Cardiac muscle cell (in vitro differentiated cells and primary cell): ENCODE measurements at places on chromosomes 7 and 10.

DNA sequence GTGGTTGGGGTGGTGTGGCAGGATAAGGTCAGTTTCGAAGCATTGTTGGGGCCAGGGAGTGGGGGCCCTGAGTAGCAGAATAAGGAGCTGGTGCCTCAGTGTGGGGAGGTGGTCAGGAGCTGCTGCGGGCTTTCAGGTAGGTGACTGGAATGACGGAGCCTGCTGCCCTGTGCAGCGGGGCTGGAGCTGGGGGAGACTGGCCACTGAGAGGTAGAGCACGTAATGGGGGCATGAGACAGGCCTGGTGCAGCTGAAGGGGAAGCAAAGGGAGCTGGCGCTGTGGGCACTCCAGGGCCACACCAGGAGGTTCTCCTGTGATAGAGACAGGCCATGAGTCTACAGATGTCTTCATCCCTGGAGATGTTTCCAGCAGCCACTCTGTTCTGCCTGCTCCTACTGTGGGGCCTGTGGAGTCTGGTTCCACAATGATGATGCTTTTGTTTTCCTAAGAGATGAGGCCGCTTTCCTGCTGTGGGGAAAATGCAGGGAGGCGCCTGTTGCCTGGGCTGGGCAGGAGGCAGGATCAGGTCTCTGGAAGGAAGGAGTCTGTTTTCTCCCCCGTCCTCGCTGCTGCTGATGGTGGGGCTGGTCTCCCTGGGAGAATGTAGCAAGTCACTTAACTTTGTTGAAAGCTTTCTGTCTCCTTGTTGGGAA, 31.1 kb downstream of the NUB1 start:
- DNase-seq: no peak
- H3K4me1 ChIP-seq: no peaks in the 10 kb centered on the region
- no peaks in the 10 kb centered on the region for H3K27me3 ChIP-seq
- no peak overlapping the region for H3K4me3 ChIP-seq
- peaks cover 17% of the 10 kb centered on the region for H3K36me3 ChIP-seq

- H3K4me1 ChIP-seq: peaks cover 59% of the 10 kb centered on the region
- H3K4me3 ChIP-seq: no peak overlapping the region
- DNase-seq: no peak
- no peaks in the 10 kb centered on the region for H3K27me3 ChIP-seq
- no peaks in the 10 kb centered on the region for H3K36me3 ChIP-seq
Measured at GRCh38 chr7:127895360-127895759, 135.9 kb downstream of the LRRC4 start.

DNA sequence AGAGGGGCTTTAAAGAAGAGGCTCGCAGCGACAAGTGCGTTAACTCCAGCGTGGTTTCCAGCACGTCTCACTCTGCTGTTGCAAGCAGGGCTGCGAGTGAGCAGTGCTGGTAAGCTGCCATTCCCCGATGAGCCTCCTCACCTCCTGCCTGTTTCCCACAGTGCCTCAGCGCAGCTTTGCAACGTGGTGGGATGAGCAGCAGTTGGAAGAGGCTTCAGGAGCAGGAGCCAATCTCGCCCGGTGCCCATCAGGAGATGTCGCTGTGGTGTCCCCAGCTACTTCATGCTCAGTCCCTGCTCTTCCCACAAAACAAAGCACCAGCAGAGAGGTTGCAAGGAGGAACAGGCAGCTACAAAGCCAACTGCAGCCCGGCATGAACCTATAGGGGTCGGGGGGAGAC, 2.4 kb upstream of the ADARB2 start:
- no peak for DNase-seq
- H3K36me3 ChIP-seq: no peaks in the 10 kb centered on the region
- no peaks in the 10 kb centered on the region for H3K4me1 ChIP-seq
- H3K27ac ChIP-seq: no peak overlapping the region

DNA sequence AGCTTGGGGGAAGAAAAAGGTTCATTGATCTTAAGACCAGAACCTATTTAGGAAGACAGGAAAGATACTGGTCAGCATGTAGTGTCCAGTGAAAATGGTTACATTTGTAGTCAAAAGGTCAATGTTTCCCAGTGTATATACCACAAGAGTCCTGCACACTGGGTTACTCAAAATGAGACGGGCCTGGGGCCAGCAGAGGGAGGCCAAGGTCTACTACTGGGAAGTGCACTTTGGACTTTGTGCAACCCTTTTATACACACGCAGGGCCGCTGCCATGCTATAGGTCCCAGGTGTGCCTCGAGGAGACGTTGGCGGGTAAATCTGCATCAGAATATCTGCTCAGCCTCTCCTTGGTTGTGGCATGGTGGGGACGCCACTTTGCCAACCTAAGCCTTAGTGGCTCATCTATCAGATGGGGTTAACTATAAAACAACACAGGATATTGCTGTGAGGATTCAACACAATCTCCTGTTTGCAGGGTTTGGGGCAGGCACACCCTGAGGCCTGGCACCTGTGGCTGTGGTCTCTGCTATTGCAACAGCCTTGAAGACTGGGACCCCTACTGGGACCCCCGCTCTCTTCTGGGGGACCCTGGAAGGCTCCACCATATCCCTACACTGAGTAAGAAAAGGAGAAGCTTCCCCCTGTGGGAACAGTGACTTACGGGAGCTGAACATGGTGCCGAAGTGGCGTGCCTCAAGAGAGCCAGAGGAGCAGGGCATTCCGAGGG, 19.7 kb downstream of the CLRN3 start:
- H3K4me1 ChIP-seq: no peaks in the 10 kb centered on the region
- H3K27ac ChIP-seq: no peak overlapping the region
- H3K4me3 ChIP-seq: no peak overlapping the region
- peak; percentile 34 for DNase-seq
- peaks cover 3% of the 10 kb centered on the region for H3K27me3 ChIP-seq
- no peaks in the 10 kb centered on the region for H3K36me3 ChIP-seq

DNA sequence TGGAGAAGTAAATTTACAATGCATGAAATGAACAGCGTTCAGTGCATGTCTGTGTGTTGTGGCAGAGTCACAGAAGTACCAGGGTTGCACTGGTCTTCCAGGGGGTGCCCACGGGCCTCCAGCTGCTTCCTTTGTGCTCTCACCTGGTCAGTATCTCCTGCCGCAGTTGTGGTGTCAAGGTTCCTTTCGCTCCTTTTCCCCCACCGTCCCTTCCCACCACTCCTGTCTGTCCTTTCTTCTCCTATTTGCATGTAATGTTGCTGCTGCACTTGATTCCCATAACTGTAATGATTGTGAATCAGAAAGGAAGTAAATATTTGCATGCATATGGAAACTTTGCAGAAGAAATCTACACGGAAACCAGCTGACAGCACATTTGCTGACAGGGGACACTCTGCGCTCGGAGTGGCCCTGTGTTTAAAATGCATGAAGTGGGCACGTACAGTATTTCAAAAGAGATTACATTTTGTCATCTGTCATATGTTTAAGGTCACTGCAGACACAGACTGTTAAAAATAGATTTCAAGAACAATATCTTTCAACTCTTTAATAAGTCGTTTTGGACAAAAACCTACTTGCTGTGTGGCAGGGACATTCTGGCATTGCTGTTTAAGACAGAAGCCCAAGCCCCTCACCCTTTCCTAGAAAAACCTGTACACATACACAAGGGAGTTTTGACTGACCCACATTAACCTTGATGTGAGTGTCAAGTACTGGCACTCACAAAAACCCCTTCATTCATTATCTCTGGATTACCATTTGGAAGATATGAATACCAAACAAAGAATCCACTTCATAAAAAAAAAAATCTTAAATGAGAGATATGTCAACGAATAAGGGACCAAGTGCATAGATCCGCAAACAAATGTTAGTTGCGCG, 336.7 kb upstream of the KLF6 start:
- H3K4me1 ChIP-seq: peaks cover 15% of the 10 kb centered on the region
- no peaks in the 10 kb centered on the region for H3K27me3 ChIP-seq
- H3K36me3 ChIP-seq: no peaks in the 10 kb centered on the region
- DNase-seq: no peak
- no peak overlapping the region for H3K27ac ChIP-seq

GRCh38 chr7:46607176-46607575, 686.1 kb upstream of the IGFBP3 start:
- H3K4me1 ChIP-seq: peaks cover 47% of the 10 kb centered on the region
- H3K4me3 ChIP-seq: no peak overlapping the region
- H3K36me3 ChIP-seq: no peaks in the 10 kb centered on the region
- no peaks in the 10 kb centered on the region for H3K27me3 ChIP-seq
- DNase-seq: no peak
- no peak overlapping the region for H3K27ac ChIP-seq

DNA sequence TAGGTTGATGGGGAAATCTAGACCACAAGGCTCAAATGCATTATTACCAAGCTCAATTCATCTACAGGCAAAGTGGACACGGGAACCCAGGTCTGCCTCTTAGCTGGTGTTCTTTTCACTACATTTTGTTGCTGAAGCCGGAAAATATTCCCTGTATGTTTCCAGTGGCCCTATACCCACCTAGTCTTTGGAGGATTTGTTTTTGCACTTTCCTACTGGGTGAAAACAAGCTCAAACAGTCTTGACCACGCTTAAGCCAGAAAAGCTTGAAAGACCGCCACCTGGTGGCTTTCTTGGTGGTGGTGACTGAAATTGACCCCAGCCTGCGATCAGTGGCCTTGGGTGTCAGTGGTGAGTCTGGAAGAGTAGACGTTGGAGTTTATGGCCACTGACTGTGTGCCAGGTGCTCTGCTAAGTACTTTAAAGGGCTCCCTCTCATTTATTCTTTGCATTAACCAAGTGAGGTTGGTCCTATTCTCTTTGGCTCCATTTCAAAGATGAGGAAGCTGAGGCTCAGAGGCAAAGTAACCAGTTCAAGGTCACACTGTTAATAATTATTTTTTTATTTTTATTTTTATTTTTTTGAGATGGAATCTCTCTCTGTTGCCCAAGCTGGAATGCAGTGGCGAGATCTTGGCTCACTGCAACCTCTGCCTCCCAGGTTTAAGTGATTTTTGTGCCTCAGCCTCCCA, 11.1 kb upstream of the CRTAC1 start:
- H3K27ac ChIP-seq: no peak overlapping the region
- no peaks in the 10 kb centered on the region for H3K4me1 ChIP-seq
- H3K27me3 ChIP-seq: peaks cover 60% of the 10 kb centered on the region
- no peak overlapping the region for H3K4me3 ChIP-seq

DNA sequence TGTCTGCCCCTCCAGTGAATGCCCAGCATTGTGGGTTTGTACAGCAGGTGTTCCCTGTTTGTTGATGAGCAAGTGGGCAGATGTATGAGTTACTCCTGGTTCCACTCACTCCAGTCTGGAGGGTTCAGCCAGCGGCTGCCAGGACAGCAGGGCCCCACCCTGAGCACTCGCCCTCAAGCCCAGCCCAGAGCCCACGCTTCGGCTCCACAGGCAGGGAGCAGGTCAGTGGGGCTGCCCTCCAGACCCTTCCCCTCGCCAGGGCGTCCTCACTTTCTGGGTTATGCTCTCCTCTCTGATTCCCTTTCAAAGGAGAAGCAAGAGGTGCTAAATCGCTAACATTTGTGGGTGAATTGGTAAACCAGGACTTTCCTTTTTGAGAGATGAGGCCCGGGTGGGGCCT, 4.8 kb upstream of the VIPR2 start:
- no peaks in the 10 kb centered on the region for H3K36me3 ChIP-seq
- H3K4me3 ChIP-seq: no peak overlapping the region
- no peaks in the 10 kb centered on the region for H3K4me1 ChIP-seq
- no peak for DNase-seq
- peaks cover 18% of the 10 kb centered on the region for H3K27me3 ChIP-seq

- no peaks in the 10 kb centered on the region for H3K27me3 ChIP-seq
- H3K27ac ChIP-seq: no peak overlapping the region
- H3K4me3 ChIP-seq: no peak overlapping the region
- no peak for DNase-seq
- H3K4me1 ChIP-seq: no peaks in the 10 kb centered on the region
Measured at GRCh38 chr10:130065251-130065650, 45.4 kb downstream of the C10orf143 start.

GRCh38 chr7:78141522-78142281, 343.1 kb downstream of the PHTF2 start:
- H3K27ac ChIP-seq: no peak overlapping the region
- peaks cover 17% of the 10 kb centered on the region for H3K4me1 ChIP-seq

- no peak overlapping the region for H3K27ac ChIP-seq
- no peaks in the 10 kb centered on the region for H3K27me3 ChIP-seq
- H3K4me3 ChIP-seq: no peak overlapping the region
- no peaks in the 10 kb centered on the region for H3K36me3 ChIP-seq
- no peaks in the 10 kb centered on the region for H3K4me1 ChIP-seq
Measured at GRCh38 chr10:96118604-96119450, 11.3 kb upstream of the ZNF518A start.
